ENCODE measurements at places on chromosomes 5 and 9.

DNA sequence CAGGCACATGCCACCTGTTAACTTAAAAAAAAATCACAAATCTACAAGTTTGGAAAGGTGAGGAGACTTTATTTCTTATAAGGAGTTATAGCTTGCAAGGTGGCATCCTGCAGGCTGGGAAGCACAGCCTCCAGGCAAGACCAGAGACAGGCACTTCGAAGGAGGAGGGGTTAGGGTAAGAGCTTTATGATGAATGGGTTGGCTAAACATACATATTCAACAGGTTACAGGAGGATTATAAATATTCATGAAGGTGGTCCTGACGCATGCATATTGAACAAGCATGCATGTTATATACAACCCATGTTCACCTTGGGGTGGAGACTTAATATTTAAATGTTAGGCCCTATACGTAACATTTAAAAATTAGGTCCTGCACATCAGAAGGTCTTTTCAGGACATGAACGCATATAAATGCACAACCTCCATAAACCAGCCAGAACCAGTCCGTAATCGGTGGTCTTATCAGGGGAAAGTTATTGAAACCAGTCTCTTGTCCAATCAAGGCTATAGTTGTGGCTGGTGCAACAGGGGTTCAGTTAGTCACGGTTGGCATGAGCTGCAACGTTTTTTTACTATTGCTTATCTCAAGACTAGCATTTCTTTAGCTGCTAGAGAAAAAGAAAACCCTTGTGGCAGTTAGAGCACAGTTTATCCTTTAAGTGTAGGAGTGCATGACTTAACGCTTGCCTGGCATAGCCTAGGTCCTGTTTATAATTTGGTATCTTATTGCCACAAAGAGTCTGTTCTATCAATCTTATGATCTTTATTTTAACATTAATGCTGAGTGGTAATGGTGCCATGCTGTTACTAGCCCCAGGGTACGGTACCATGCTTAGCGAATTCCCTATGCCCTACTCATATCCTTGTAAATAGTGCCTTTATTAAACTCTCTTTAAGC is 72.7 kb downstream of the C9orf57 start:
- DNase-seq, result no peak

DNA sequence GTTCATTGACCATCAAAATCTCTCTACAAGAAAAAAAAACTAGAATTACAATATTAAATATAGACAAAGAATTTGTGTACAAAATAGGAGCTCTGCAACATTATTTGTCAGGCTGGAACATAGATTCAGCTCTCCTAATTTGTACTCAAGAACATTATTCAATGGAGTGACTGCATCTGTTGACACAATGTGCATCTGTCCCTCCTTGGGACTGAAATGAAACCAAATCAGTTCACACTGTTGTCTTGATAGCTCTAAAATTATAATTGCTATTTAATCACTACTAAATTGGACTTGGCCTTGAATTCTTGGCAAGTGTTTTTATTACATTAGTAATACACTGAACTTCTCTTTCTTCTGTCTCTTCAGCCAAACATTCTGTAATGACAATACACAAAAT is 47.7 kb downstream of the FTMT start:
- DNase-seq, result no peak

DNA sequence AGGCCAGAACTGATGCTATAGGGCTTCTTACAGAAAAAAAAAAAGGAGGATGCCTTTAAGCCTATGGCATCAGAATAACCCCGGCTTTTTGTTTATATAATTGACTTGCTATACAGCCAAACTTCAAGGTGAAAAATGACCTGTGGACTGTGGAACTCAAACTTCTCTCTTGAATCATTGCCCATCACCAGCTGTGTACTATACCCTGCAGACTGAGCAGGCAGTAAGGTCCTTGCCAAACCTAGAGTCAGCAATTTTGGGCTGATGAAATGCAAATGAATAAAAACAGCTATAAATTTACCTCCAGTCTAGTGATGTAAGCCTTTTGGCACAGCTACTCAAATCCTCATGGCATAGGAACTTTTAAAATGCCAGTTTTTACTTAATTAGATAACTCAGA is 44.5 kb upstream of the PPP3R2 start:
- DNase-seq, result no peak

- no peak for DNase-seq
Observed at GRCh38 chr5:10653751-10654400, 90.0 kb downstream of the ANKRD33B start.

DNA sequence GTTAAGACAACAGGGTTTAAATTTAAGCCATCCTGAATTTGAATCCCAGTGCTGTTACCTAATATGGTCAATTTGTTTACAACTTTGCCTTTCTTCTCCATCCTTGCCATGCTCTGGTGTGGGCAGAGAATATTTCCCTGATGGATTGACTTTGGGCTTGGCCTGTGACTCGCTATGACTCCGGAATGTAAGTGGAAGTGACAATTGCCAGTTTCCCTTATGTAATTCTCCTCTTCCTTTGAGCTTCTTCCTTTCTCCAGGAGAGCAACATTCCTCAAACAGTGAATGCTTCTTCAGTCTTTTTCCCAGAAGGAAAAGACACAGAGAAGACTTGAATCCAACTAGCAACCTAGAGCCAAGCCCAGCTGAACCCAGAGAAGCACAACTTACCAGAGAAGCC is 159.1 kb downstream of the LURAP1L start:
- no peak for DNase-seq

DNA sequence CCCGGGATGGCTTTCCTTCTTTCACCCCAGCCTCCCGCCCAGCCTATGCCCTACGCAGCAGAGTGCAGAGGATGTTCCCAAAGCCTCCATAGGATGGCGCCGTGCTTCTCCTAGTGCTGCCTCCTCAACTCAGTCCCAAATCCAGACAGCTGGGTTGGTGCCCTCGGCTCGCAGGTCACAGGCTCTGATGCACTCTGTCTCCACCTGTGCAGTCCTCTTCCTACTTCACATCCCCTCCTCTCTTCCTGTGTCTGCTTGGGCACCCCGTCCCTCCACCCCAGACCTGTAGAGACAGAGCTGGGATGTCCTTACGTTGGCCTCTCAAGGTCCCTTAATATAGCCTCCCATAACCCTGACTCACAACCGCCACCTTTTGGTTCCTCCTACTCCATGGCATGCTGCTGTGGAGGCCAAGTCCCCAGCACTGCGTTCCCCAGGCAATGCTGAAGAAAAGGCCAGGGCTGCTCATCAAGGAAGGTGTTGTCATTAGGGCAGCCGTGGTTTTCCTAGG is 314.4 kb downstream of the GADD45G start:
- DNase-seq, result no peak

GRCh38 chr5:140142856-140143255 is 17.1 kb downstream of the IGIP start:
- no peak for DNase-seq

- DNase-seq, result no peak
Observed at GRCh38 chr5:66661149-66661548, 65.0 kb downstream of the MAST4 start.

GRCh38 chr9:127473932-127474331 is 22.6 kb downstream of the LRSAM1 start:
- DNase-seq, result no peak
